ENCODE measurements at places on chromosomes 2 and 18.

- peak; percentile 37 for DNase-seq
Observed at GRCh38 chr2:241965931-241966412, 96.4 kb downstream of the RTP5 start.

DNA sequence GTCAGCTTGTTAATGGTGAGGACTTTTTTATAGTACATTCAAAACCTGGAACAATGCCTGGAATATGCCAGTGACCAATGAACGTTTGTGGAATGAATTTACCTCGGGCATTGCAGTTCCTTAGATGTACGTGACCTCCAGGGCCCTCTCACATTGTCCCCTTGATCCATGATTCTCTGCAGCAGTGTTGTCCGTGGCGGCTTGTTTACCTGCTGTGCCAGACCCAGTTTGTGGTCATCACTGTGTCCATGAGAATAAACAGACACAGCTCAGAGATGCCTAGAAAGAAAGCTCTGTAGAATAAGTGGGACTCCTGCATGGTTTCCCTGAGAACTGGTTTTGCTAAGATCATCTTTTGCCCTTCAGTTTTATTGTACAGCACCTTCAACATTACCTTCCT is 1132.2 kb downstream of the DPP10 start:
- no peak for DNase-seq

- no peak for DNase-seq
Observed at GRCh38 chr2:108810993-108811957, 24.7 kb downstream of the CCDC138 start.

GRCh38 chr2:117858336-117858735 is 43.8 kb downstream of the DDX18 start:
- no peak for DNase-seq

GRCh38 chr2:98577313-98577712 is 31.0 kb downstream of the COA5 start:
- no peak for DNase-seq

- no peak for DNase-seq
Observed at GRCh38 chr2:199101487-199101886, 356.3 kb downstream of the SATB2 start.

- no peak for DNase-seq
Observed at GRCh38 chr18:7856733-7857132, 289.6 kb downstream of the PTPRM start.

DNA sequence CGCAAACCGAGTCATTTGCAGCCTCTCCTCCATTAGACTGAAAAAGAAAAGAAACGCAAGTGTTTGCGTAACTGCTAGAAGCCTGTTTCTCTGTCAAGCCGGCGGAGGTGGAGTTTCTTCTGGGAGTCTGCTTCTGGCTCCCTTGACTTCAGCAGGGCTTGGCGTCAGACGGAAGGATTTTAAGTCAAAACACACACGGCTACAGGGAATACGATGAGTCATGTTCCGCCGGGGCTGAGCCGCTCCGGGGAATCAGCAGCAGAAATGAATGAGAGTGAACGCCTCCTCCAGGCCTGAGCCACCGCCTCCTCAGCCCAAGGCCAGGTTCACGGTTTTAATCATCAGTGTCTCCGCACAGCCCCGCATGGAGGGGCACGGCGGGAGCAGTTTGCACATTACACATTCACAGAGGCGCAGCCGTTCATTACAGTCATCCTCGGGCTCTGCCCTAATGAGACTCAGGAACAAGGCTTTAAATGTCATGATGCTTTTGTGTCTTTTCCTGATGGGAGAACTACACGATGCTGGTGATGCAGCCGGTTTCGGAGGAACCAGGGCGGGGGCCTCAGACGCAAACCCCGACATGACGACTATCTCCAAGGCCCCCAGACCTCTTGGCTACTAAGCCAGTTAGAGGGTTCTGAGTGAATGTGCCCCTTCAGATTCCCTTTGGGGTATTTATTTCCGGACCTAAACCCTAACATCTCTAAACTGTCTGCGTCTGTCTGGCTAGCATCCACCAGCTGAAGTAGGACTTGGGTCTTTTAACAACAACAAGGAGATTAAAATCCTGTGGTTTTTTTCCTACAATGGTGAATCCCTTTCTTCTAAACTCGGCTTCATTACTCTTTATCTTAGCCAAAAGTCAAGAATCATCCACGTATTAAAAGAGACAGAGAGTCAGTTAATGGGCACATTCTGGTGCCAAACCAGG is 11.1 kb upstream of the SCG2 start:
- no peak for DNase-seq

DNA sequence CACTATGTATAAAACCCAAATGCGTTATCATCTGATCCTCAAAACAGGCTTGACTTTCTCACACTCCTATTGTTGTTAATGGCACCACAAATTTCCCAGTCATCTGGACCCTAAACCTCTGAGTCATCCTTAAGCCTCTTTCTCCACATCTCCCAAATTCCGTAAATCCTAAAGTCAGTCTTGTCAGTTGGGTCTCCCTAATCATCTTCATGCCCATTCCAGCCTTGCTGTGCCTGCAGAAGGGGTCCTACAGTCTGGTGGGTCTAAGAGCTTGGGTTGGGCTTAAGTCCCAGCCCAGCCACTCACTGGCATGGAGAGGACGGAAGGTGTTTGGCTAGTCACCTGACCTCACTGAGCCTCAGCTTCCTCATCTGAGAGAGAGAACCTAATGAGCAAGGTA is 265.1 kb upstream of the SIX3 start:
- DNase-seq, result no peak

DNA sequence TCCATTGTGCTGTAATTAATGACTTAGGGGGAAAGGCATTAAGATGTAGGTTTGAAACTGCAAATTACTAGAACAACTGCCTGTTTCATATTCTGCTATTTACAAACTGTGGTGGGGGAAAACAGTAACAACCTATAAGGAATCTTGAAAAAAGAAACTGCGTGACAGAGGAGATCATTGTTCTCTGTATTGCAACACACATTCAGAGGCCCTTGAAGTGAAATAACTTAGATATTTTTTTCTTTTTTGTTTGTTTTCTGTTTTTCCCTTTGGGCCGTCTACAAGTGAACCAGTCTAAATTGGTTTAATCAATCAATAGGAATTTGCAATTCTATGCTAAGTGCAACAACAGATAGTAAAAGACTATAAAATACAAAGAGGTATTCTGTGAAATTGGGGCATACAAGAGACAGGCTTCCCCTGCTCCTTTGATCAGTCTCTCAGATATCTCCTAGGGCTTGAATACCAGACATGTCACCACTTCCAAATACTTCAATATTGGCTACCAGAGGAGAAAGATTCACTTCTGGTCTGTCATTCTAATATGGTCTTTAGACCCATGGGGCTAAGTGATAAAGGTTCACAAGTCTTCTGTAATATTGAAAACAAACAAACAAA is 2055.1 kb upstream of the CELF4 start:
- DNase-seq, result no peak

GRCh38 chr2:191038241-191038725 is 24.3 kb upstream of the STAT1 start:
- DNase-seq, result no peak

DNA sequence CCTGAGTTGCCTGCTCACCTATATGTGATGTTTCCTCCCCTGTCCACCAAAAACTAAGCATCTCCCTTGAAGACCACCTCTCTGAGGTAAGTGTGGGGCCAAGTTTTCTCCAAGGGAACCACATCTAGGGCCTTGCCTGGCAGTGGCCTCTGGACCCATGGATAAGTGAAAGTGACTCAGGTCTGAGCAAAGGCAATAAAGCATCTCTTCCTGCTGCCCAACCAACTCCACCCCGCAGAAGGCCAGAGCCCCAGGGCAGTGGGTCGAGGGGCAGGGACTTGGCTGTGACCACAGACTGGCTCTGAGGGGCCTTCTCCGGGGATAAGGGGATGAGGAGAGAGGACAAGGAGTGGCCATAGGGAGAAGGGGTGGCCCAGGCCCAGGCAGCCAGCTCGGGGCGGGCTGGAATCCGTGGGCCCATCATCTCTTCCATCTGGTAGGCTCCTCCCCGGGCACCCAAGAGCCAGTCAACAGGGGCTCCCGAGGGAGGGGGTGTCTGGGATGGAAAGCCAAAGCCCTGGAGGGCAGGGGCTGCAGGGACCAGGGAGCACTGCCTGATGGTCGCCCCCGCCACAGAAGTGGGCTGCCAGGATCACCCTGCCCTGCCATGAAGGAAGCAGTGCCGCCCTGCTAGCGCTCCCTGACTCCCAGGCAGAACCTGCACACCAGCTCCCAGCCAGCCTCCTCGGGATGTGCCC is 33.4 kb downstream of the EMX1 start:
- no peak for DNase-seq

- DNase-seq, result no peak
Observed at GRCh38 chr2:112940859-112941625, 30.1 kb downstream of the IL37 start.

- DNase-seq, result no peak
Observed at GRCh38 chr18:13286456-13287125, 68.0 kb downstream of the LDLRAD4 start.

DNA sequence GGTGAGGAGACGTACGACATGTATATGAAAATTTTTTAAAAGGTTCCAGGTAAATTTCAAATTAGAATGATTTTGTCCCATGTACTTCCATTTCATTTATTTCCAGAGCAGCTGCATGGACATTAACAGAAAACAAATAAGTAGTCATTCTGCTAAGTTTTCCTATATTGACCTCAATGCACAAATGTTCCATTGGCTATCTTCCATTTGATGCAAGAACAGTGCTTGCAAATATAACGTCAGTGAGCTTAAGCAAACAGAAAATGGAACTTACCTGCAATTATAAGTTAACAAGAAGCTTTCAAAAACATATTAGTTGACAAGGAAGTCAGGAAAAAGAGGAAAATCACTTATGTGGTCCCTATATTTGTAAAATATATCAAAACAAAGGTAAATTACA is 16.6 kb downstream of the PAIP2B start:
- DNase-seq, result no peak

- DNase-seq, result no peak
Observed at GRCh38 chr18:63619661-63620060, 24.4 kb downstream of the SERPINB4 start.

DNA sequence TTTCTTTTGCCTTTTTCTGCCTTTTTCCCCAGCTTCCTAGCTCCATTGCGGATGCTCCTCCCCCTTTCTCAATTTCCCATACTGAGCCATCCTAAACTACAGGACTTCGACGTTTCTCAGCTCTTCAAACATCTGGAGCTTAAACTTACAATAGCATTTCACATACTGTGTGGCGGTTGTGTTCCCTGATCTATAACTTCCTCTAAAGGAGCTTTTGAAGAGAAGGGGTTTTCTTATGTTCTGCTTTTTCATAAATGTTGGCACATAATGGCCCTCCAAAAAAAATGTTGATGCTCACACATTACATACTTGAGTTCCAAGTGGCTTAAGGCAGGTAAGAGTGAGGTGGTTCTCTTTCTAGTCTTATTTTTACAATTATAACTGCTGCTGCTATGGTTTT is 87.4 kb downstream of the RNF144A start:
- no peak for DNase-seq

DNA sequence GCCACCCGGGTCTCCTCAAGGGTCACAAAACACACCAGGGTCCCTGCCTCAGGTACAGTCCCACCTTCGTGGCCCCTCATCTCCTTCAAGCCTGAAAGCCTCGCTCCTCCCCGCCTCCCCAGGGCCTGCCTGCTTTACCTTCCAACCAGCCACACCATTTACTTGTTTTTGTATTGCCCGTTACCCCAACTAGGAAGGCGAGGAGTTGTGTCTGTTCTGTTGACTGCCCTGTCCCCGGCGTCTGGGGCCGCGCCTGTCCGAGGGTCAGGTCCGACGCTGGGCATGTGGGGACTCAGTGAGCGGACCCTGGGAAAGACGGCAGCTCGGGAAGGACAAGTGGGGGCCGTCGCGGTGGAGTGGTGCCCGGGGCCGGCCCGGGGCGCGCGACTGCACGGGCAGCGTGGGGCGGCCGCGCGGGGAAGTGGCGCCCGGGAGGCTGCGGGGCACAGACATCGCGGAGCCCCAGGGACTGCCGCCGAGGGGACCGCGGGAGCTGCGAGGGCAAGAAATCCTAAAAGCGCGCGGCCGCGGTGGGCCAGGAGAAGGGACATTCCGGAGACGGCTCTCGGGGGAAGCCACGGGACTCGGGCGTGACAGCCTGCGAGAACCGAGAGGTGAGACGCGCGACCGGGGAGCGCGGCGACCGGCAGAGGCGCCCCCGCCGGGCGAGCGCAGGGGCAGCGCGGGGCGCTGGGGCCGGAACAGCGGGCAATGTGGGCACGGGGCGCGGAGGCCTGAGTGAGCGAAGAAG is 797 bp upstream of the GRHL1 start:
- no peak for DNase-seq

DNA sequence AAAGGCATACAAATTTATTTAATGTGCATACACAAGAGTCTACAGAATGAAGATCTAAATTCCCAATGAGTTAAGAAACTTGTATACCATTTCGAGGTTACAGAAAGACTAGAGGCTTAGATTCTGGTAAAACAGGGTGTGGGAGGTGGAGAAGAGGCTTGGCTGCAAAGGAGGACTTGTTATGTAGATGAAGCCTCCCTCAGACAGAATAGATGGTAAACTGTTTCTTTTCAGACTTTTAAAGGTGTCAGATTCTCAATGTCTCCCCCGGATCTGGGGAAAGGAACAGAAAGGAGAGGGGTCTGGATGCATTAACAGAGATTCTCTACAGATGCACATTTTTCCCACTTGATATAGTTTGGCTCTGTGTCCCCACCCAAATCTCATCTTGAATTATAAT is 126.0 kb downstream of the ST6GAL2 start:
- DNase-seq, result no peak

- DNase-seq, result no peak
Observed at GRCh38 chr2:160253440-160254188, 53.5 kb upstream of the ITGB6 start.

- no peak for DNase-seq
Observed at GRCh38 chr2:224110811-224111210, 71.7 kb upstream of the SERPINE2 start.

GRCh38 chr2:165927353-165927752 is 26.2 kb downstream of the TTC21B start:
- no peak for DNase-seq

GRCh38 chr2:129014432-129014831 is 695.8 kb upstream of the HS6ST1 start:
- DNase-seq, result no peak

- DNase-seq, result no peak
Observed at GRCh38 chr18:58222432-58223125, 178.6 kb downstream of the NEDD4L start.

- no peak for DNase-seq
Observed at GRCh38 chr2:11467129-11467649, 1.2 kb upstream of the E2F6 start.

GRCh38 chr18:58566556-58567292 is 62.2 kb downstream of the ALPK2 start:
- no peak for DNase-seq

- no peak for DNase-seq
Observed at GRCh38 chr18:58965291-58966004, 100.8 kb downstream of the ZNF532 start.

GRCh38 chr2:28608500-28609424 is 112.9 kb downstream of the PLB1 start:
- no peak for DNase-seq

- no peak for DNase-seq
Observed at GRCh38 chr2:150374492-150374891, 113.0 kb downstream of the RND3 start.

- DNase-seq, result no peak
Observed at GRCh38 chr2:171480908-171481307, 41.4 kb upstream of the CYBRD1 start.

GRCh38 chr2:148350199-148350598 is 294.4 kb upstream of the EPC2 start:
- DNase-seq, result no peak

- DNase-seq, result no peak
Observed at GRCh38 chr2:33215299-33215698, 261.1 kb upstream of the RASGRP3 start.

GRCh38 chr2:85579266-85579935 is 2.0 kb downstream of the VAMP8 start:
- DNase-seq, result no peak

Measured in KG1 (cell line).